ENCODE measurements at places on chromosomes 7 and 10. TPM values are rescaled to one million over a fixed set of nuclear protein-coding genes. Genes with fewer than 3 reads are reported as not detected.

The RADIL gene
- total RNA-seq: 24.3 TPM

The RAMP3 gene
- 17.0 TPM for total RNA-seq

The ABCF2 gene
- total RNA-seq: 44.4 TPM

The UNC5B gene
- 24.4 TPM for total RNA-seq

The PLAC9 gene
- total RNA-seq: 13.1 TPM

The FAM25G gene
- 8.3 TPM for total RNA-seq

The UPK3B gene
- 27.1 TPM for total RNA-seq

The CNPY1 gene
- 0.31 TPM for total RNA-seq

The PEX1 gene
- total RNA-seq: 27.4 TPM

The C10orf67 gene
- 7.1 TPM for total RNA-seq

The BICC1 gene
- total RNA-seq: 14.1 TPM

The ZNF107 gene
- total RNA-seq: 5.6 TPM

The TDRD1 gene
- total RNA-seq: 32.3 TPM

The SH3PXD2A gene
- 10.8 TPM for total RNA-seq

Measured in testis (tissue), 5 donors.